ENCODE measurements at places on chromosomes 16 and 17.

- DNase-seq: peak; percentile 86
These were observed 30.2 kb downstream of the PLCD3 start for GRCh38 chr17:45101883-45102811.

DNA sequence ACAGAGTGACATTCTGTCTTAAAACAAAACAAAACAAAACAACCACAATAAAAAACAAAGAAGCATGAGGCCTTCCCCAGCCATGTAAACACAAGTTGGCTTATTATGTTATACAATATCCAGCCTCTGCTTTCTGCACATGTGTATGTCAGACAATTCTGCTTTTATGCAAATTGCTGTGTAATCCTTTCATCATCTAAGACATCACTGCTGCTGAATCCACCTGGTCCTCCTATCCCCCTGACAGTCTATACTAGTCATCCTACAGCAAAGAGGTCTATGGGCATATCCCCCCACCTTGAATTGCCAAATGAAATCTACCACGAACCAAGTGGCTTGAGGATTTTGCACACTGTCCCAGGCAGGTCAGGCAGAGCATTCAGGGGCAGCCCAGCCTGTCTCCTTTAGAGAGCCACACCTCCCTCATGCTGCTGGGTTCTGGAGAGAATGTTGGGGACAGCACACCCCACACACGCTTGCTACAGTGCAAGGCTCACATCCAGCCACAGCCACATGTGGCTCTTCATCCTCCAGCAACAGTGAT lies 339.6 kb upstream of the CDH5 start:
- no peak for DNase-seq

DNA sequence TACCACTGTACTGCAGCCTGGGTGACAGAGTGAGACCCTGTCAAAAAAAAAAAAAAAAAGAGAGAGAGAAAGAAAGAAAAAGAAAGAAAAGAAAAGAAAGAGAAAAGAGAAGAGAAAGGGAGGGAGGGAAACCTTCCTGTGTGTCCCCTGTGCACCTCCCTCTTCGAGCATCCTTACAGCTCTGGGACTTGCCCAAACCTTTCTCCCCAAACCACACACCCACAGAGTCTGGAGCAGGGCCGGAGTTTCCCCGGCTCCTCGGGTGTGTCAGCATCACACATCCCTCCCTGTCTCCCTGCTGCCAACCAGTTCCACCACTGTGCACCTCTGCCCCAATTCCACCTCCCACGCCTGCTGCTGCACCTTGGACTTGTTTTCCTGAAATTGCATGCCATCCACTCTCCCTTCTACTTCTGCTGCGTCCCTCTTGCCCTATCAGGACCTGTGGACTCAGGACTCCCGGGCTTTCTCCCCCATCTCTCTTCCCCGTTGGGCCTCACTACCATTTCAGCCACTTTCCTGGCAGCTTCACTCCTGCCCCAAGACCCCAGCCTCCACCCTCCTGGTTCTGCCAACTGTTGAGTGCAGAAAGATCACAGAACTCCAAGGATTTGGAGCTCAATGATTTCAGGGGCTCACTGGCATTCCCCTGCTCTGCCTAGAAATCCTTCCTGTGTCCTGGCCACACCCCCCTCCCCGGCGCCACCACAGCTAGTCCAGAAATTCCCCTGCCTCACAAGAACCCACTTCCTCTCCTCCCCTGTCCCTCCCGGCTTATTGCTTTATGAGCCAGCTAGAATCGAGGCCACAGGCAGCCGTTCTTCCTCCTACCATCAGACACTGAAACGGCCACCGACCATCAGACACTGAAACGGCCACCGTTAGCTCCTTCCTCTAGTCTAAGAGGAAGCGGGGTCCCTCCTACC lies 3.7 kb upstream of the CDK3 start:
- peak; percentile 65 for DNase-seq

- DNase-seq: no peak
These were observed 9.7 kb downstream of the CCR7 start for GRCh38 chr17:40555296-40556190.

DNA sequence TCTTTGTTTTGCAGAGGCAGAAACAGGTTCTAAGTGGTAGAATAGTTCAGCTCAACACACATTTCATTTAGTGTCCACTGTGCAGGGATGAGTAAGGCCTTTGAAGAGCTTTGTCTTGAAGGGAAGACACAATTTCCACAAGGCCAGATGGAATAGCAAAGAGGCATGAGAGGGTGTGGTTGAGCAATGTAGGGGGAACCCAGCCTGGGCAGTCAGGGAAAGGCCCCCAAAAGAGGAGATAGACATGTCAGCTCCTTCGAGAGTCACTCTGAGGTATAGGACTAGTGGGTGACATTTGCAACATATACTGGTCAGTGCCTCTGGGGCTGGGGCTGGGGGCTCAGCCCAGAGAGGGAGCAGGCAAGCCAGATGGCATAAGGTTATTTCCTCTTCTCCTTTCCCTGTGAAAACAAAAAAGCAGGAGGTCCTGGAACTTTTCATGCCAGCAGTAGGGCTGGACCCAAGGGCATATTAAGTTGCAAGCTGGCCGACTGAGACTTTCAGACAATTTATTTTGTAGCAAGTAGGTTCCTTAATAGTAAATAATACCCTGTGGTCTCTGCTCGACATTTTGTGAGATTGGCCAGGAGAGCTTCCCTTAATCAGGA lies 7.1 kb downstream of the ALKBH5 start:
- DNase-seq: no peak

GRCh38 chr16:85459529-85460251 lies 153.4 kb upstream of the GSE1 start:
- no peak for DNase-seq

DNA sequence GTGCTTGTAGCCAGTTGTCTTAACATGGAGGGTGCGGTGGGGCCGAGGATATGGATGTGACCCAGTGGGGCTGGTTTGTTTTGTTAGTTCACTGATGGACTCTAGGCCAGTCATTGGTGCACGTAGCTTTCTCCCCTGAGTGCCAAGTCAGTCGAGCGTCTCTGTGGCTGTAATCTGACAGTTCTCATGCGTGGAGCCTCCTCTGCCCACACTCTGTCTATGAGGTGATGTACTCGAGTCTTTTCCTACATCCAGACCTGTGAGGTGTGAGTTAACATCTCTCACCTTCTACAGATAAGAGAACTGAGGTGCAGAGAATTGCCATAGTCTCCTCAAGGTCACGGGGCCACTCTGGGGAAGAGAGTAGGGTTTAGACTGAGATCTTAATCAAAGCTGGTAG lies 90.2 kb downstream of the MARCHF10 start:
- DNase-seq: no peak

- DNase-seq: no peak
These were observed 4.1 kb downstream of the DNAH2 start for GRCh38 chr17:7721612-7722011.

GRCh38 chr17:30580916-30581315 lies 103.7 kb downstream of the GOSR1 start:
- DNase-seq: no peak

- no peak for DNase-seq
These were observed 12.8 kb upstream of the FAM83G start for GRCh38 chr17:19017401-19017800.

DNA sequence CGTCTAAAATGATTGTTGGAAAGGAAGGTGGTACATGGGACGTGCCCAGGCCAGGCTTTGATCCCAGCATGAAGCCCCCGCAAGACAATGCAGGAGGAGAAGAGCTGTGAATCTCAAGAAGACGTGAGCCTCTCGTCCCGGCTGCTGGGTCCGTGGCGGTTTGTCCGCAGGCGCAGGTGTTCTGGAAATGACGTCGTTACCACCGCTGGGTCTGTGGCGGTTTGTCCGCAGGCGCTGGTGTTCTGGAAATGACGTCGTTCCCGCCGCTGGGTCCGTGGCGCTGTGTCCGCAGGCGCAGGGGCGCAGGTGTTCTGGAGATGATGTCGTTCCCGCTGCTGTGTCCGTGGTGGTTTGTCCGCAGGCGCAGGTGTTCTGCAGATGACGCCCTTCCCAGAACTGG lies 14.1 kb downstream of the SPG7 start:
- no peak for DNase-seq

DNA sequence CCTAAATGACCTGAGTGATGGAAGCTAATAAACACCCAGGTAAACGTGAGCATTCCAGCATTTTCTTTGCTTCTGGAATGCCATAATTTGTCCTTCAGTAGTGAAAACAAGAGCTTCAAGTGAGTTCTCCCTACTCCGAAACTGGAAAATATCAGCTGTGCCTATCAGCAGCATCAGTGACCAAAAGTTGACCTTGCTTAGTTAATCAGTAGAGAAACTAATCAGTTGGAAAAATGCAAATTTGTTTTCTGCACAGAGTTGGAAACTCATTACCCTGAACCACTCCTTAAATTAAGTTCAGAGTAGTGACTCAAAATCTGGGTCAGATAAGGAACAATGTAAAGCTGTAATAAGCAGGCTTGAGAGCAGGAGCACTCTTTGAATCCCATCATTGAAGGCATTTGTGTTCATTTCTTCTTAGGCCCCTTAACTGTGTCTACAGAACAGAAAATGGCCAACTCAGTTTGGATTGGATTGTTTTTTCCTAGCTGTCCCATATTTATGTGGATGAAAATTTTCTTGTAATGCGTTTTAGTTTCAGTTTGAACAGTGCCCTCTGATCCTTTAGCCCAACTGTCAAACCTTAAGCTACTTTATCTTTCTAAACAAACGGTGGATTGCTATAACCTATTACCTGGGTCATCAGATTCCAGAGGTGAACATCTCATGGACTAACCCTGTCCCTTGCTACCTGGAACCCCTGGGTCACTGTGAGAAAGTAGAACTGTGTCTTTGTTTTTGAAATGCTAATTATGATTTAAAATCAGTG lies 290.4 kb downstream of the TOX3 start:
- DNase-seq: peak; percentile 86

DNA sequence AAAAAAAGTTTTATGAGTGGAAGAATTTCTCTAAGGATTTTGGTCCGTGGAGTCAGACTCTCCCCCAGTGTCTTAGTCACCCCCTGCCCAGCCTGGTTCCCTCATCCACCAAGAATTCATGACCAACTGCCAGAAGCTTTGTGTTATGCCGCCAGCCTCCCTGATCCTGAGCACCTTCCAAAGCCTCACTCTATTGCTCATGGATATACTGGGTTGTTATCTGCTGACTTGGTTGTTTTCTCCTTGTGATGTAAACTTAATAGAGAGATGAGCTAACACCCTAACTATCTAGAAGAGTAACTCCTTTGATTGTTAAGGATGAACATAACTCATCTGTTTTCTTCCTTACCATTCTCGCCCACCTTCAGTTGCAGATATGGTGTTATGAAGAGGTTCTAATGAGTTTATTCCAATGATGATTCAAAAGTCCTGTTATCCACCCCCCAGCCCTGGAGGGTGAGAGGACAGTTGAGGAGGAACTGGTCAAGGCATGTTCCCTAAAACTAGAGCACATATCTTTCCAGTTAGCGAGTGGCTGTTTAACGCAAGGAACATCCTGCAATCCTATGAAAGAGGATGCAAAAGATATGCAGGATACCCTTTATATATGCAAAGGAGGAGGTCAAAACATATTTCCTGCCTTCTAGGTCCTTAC lies 1.5 kb upstream of the PSMD3 start:
- DNase-seq: peak; percentile 65

DNA sequence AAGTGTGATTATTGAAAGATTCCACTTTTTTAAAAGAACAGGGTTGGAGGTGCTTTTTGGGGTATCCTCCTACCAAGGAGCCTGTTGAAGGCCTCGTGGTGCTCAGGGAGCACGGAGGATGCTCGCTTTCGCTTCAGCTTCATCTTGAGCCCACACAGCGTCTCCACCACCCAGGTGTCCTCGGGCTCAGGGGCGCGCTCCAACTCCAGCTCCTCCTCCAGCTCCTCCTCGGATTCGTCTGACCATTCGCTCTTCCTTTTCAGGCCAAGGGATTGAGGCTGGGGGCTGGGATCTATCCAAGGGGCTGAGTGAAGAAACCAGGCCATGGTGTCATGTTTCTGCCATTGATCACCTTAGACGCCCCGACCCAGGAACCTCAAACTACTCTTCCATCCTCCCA lies 1.2 kb downstream of the SPDYE4 start:
- no peak for DNase-seq

DNA sequence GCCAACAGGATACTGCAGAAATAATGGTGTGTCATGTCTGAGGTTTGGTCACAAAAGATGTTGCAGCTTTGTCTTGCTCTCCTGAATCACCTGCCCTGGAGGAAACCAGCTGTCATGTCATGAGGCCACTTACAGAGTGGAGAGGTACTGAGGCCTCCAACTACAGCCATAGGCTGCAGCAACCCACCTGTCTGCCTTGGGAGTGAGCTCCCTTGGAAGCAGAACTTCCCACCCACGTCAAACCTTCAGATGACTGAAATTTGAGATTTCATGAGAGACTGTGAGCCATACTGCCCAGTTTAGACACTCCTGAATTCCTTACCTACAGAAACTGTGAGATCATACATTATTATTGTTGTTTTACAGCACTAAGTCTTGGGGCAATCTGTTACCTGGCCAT lies 475.9 kb downstream of the HS3ST3B1 start:
- no peak for DNase-seq

DNA sequence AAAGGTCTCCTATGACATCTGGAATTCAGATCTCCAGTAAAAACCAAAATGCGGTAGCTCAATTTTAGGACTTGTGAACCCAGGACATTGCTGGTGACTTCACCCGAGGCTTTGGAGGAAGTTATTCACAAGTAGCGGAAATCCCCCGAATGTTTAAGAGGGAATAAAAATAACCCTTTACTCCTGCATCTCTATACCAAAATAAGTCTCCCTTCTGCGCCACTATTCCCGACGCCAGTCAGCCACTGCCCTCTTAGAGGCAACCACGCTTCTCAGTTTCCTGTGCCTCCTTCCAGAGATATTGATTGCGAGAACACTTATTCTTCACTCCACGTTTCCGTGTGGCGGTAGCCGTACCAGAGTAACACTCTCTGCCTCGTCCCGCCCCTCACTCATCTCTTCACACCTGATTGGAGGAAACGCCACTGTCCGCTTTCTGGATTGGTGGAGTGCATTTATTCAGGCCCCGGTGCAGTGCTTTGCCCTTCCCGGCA lies 27.4 kb downstream of the EMP2 start:
- no peak for DNase-seq

DNA sequence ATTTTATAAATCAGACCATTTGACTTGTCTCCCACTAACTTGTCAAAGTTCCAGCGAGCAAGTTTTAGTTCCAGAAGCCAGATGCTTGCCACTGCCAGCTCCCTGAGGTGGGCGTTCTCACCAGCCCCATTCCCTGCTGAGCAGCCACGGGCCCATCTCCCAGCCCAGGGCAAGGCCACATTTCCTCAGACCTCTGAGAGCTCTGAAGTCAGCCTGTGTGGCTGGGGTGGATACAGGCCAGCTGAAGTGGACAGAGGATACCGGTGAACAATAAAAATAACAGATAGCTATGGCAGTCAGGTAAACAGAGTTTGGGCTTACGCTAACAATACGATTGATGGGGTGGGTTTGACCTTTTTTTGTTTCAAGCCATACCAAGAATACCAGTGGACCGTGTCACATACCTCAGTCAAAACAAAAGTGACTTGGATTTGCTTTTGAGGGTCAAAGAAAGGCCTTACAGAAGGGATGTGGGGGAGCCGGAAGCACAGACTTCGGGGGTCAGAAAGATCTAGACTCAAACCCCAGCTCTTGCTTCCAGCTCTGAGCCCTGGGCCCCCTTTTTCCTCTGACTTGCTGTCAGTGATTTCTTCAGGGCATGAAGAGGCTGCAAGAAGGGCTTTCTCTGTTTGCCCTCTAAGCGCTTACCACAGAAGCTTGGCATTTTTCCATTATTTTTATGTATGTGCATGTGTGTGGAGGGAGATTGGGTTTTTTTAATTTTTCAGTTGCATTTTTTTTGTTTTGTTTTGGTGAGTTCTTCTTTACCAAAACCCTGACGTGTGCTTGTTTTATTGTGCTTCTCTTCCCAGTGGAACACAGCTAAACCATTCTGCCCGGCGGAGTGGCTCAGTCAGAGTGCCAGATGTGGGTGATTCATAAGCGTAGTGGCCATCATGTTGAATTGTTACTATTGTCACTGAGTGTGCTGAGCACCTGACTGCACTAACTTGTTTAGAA lies 109.9 kb downstream of the GNAO1 start:
- peak; percentile 27 for DNase-seq

- DNase-seq: no peak
These were observed 9.9 kb upstream of the SOX9 start for GRCh38 chr17:72110942-72111318.
